ENCODE measurements at places on chromosomes 3 and 15. TPM values are rescaled to one million over a fixed set of nuclear protein-coding genes. Genes with fewer than 3 reads are reported as not detected.

The MAGEL2 gene
- polyA plus RNA-seq, result not detected

DNA sequence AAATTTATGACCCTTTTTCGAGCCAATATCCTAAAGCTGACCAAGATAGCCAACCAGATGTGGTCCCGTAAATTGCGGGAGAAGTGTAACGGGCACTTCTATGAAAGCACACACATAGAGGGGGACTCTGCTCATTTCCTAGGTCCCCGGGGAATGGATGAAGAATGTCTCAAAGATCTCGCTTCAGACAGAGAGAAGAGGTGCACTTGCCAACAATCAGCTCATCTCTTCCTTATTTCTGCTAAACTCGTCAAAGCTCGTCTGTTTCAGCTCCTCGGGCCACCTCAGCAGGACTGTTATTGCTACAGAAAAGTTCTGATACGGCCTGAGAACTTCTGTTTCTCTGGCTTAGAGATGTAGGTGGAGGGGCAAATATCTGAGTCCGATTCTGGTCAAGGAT lies 71.8 kb downstream of the TM2D3 start:
- DNase-seq, result no peak

DNA sequence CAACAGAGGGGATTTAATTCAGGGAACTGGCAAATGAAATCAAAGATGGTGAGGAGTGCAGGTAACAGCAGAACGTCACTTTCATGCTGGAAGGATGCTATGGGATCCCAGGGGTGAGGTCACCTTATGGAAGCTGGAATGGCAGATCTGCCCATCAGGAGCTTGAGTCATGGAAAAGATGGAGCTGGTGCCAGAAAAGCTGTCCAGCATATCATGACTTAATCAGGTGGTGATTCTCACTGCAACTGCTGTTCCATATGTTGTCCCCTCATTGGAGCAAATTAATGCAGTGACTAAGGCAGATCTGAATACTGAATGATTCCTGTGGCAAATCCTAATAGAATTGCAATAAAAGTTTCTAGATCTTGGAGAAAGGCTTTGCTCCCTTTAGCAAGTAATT lies 38.4 kb downstream of the HHLA2 start:
- DNase-seq, result no peak

GRCh38 chr15:53757906-53758305 lies 1.6 kb downstream of the WDR72 start:
- DNase-seq, result no peak

The MESP1 gene
- 0.17 TPM for polyA plus RNA-seq

GRCh38 chr15:60568301-60568742 lies 89.4 kb upstream of the ICE2 start:
- no peak for DNase-seq

DNA sequence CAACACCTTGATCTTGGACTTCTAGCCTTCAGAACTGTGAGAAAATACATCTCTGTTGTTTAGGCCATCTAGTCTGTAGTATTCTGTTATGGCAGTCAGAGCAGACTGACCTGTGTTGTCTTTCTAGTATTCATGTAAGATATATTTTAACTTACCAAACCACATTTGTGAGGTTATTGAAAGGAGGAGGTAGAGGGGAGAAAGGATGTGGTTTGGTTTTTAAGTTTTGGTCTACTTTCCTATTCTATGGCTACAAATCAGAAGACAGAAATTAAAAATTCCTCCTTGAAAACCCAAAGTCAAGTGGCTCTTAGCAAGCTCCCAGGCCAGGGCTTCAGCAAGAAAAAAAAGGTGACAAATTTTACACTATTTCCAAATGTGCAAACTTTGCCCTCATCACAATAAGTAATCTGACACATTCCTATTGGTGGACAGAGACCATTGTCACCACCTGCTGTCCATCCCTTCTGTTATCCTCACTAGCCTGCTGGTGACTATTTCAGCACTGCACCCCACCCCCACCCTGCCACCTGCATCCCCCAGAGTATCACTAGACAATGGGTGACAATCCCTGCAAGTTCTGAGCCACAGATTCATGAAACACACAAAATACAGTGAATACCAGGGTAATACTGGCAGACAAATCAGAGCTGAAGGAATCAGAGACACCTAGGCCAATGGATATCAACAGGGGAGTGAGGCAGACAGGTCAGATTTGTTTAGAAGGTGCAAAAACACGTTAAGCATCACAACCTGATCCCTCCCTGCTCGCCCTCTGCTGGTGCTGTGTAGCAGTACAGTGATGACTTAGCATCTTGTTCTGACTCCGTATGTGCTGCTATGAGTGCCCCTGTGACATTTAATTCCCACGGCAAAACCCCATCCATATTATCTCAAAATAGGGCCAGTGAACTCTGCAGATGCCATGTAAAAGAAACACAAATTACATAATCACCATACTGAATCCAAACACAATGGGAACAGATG lies 79.0 kb upstream of the DCLK3 start:
- DNase-seq, result no peak
